ENCODE measurements at places on chromosomes 3 and 15. TPM values are rescaled to one million over a fixed set of nuclear protein-coding genes. Genes with fewer than 3 reads are reported as not detected.

The POLQ gene
- 0.10 TPM for total RNA-seq

- DNase-seq, result peak; percentile 90
Measured at GRCh38 chr3:29453284-29454001, 172.6 kb downstream of the RBMS3 start.

DNA sequence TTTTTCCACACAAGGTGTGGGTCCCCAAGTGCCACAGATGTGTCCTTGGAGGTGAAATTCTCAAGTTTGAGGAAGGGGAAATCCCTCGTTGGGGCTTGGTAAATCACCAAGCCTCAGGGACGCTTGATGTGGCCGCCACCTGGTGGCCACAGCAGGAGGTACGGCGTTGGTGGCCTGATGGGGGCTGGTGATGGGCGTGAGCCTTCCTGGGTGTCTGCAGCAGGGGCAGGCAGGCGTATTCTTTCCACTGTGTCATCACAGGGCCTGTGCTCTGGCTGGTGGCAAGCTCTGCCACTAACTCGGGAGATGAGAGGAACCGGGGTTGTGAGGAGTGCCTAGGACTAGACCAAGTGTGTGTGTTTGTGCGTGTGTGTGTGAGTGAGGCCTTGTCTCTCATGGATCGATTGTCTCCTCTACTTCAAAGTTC lies 4.2 kb downstream of the ACOX2 start:
- DNase-seq, result peak; percentile 82

DNA sequence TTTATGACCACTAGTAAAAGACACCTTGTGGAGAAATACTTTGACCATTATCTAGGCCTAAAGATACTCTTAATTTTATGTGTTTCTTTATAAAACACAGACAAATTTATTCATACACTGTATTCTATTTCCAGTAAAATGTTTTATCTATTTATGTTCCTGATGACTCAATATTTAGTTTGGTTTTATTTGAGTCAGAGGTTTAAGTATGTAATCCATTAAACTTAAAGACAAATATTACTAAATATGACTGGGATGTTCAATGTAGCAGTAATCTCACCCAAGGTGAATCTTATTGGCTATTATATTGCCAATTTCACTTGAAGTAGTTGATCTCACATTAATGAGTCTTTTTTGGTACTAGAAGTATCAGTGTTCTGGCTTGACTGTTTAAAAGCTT lies 799.7 kb downstream of the CADM2 start:
- DNase-seq, result no peak

DNA sequence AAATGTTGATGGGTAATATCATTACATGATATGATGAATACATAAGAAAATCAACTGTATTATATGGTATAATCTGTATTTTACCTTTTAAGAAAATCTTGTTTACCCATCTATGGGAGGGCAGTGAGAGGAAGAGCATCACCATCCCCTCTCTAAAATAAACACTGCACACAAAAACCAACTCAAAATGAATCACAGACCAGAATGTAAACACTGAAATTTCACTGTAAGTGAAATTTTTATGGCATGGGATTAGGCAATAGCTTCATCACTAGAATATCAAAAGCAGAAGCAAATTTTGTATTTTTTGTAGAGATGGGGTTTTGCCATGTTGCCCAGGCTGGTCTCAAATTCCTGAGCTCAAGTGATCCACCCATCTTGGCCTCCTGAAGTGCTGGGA lies 26.2 kb downstream of the IFT80 start:
- DNase-seq, result no peak

The SMCO1 gene
- total RNA-seq, result not detected

DNA sequence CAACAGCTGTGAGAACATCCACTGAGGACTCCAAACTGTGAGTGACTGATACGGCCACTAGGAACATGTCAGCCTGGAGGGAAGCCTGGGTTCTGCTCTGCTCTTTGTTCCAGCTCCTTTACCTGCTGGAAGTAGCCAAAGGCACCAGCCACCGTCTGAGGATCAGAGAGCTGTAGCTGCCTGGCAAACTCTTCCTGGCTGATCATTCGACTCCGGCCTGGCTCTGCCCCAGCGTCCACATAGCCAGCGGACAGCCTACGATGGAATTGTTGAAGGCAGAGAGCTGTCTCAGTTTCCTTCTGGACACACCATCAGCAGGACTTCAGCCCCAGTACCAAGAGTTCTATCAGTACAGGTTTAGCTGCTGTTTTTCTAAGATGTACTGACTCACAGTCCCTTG lies 5.7 kb downstream of the LPCAT4 start:
- no peak for DNase-seq

- peak; percentile 54 for DNase-seq
Measured at GRCh38 chr3:155233213-155233612, 60.3 kb downstream of the STRIT1 start.

DNA sequence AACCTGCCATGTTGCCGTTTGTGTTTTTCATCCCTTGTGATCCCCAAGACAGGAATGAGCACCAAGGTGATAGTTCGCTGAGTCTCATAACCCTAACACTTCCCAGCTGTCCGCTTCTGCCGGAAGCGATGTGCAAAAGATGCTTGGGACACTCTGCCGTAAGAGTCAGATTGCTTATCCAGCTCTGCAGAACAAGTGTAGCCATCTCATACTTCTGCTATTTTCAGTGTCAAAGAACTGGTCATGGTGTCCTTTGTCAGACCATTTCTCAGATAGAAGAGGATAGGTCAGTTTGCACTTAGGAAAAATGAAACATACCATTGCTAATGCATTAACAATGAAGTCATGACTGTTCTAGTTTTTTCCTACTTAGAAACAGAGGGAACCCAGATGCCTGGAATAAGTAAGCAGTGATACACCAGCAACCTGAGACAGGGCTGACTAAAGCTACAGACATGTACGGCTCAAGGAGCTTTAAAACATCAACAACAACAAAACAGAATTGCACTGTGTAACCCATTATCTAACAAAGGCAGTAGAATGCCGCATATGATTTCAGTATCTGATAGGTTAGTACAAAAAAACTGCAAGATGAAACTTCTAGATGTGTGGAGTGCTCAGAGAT lies 134.0 kb upstream of the IL12A start:
- no peak for DNase-seq

- peak; percentile 53 for DNase-seq
Measured at GRCh38 chr15:65494076-65494475, 23.4 kb downstream of the DPP8 start.

GRCh38 chr15:44340410-44340809 lies 51.9 kb downstream of the GOLM2 start:
- peak; percentile 89 for DNase-seq

DNA sequence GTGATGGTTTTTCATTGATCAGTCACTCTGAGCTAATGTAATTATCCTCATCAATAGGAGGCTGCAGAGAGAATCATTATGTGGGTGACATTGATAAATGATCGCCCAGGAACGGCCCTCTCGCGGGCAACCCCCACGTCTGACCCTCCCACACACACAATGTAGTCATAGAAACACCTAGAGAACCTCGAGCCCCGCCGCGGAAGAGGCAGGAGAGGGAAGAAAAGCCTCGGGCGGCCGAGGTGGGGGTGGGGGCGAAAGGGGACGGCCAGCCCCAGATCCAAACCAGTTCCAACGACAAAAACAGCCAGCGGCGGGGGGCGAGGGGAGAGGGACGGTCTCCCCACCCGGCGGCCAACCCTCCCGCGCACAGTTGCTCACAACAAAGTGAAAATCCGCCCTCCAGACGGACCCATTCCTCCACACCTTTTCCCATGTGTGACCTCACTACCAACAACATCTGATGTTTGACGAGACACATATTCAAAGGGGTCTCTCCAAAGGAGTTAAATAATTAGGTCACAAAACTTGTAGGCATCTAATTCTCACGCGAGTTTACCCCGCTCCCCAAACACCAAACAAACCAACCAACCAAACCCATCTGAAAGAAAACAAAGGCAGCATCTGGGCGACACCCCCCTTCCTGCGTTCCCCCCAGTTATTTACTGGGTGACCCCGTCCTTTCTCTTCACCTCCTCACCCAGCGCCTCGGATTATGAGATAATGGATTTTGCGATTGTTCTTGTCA lies 213.0 kb downstream of the MEIS2 start:
- DNase-seq, result no peak

The VEPH1 gene
- total RNA-seq, result 12.0 TPM
